ENCODE measurements at places on chromosomes 12 and 14. TPM values are rescaled to one million over a fixed set of nuclear protein-coding genes. Genes with fewer than 3 reads are reported as not detected.

DNA sequence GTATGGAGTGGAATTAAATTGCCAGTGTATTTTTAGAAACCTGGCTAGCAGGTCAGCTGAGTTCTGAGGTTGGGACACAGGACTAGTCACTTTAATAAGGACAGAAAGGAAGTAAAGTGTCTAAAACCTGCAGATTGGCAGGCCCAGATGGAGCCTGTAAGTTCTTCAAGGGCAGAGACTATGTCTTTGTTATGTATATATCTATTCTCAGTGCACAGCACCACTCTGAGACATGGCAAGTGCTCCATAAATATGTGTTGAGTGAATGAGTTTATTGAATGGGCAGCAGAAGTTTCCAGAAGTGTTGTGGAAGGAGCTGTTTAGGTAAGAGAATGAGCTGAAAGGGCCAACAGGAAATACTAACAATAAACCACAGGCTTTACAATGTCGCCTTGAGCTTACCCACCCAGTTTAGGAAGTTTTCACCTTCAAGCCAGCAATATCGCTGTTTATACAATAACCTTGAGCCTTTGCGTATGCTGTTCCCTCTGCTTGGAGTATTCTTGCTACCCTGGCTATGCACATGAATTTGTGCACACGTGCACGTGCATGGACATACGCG is 109.5 kb upstream of the TMPO start:
- no peak for DNase-seq

GRCh38 chr12:22100958-22101748 is 55.1 kb downstream of the CMAS start:
- peak; percentile 55 for DNase-seq

EAPP gene
- 91.4 TPM for total RNA-seq

GRCh38 chr14:55084401-55085059 is 33.1 kb downstream of the MAPK1IP1L start:
- DNase-seq, result no peak

Measured in CD8-positive, alpha-beta T cell (primary cell).